ENCODE measurements at places on chromosomes 16 and 17.

DNA sequence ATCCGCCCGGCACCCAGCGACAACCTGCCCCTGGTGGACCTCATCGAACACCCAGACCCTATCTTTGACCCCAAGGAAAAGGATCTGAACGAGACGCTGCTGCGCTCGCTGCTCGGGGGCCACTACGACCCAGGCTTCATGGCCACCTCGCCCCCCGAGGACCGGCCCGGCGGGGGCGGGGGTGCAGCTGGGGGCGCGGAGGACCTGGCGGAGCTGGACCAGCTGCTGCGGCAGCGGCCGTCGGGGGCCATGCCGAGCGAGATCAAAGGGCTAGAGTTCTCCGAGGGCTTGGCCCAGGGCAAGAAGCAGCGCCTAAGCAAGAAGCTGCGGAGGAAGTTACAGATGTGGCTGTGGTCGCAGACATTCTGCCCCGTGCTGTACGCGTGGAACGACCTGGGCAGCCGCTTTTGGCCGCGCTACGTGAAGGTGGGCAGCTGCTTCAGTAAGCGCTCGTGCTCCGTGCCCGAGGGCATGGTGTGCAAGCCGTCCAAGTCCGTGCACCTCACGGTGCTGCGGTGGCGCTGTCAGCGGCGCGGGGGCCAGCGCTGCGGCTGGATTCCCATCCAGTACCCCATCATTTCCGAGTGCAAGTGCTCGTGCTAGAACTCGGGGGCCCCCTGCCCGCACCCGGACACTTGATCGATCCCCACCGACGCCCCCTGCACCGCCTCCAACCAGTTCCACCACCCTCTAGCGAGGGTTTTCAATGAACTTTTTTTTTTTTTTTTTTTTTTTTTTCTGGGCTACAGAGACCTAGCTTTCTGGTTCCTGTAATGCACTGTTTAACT, 1.0 kb downstream of the NOG start:
- peak; percentile 49 for DNase-seq

- no peak for DNase-seq
Observed at GRCh38 chr17:7295230-7296180, 1.1 kb upstream of the YBX2 start.

DNA sequence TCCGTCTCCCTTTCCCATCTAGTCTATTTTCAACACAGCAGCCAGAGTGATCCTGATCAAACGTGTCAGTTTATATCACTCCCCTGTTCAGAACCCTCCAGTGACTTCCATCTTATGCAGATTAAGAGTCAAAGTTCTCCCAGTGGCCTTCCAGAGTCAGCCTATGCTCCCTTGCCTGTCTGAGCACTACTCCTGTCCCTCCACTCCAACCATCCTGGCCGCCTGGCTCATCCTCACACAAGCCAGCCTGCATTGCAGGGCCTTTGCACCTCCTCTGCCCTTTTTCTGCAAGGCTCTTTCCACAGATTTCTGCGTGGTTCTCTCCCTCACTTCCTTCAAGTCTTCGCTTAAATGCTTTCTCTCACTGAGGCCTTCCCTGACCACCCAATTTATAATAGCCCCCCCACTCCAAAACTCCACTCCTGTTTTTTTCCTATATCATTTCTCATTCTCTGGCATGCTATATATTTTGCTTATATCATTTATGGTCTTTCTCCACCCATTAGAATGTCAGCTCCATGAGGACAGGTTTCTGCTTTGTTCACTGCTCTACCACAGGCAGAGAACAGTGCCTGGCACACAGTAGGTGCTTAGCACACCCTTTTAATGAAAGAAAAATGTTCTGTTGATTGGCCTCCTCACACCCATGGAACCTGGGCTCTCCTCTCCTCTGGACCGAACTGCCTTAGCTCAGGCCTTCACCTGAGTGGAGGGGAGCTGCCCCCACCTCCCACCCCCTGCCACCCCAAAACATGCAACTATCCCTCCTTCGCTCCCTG, 9.3 kb downstream of the SAMD14 start:
- DNase-seq, result no peak

DNA sequence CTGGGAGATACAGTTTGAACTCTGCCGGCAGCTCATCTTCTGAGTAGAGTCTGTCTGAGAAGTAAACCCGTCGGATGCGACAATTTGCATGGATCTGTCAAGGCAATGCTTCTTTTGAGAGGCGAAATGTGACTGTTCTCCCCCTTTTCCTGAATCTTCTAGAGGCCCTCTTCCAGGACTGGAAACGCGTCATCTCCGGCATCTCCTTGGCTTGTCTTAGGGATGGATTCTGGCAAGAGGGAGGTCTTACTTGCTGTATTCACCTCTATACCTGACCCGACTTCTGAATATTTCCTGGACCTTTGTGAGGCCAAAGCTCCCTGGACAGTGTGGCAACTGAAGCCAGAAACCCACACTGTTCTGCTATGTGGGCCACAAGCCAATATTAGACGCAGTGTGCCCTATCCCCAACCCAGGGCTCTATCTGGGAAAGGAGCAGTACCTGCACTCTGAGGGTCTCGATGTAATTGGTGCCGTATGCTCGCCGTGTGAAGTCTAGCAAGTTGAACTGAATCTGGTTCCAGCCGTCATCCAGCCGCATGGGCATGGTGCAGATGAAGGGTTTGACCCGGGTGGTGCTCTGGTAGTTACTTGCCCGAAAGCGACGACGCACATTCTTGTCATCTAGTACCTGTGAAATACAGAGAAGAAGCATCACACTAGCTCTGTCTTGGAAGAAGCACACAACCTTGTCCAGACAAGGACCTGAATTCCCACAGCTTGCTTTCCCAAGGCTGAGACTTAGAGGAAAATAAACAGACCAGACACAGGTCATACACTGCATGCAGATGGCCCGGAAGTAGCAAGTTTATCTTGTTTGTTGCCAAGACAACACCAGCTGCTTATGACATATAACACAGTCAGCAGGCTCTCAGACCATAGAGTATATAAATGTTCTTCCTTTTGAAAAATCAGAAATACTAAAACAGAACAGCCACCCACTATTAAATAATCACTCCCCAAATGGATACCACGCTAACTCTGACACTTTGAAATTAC, 14.1 kb downstream of the CFAP20 start:
- no peak for DNase-seq

- no peak for DNase-seq
Observed at GRCh38 chr16:64829678-64830077, 292.2 kb downstream of the CDH11 start.

- no peak for DNase-seq
Observed at GRCh38 chr17:39325528-39326240, 75.7 kb downstream of the FBXL20 start.

- DNase-seq, result no peak
Observed at GRCh38 chr17:51526507-51526906, 266.2 kb downstream of the UTP18 start.
